ENCODE measurements at places on chromosomes 7 and 10. TPM values are rescaled to one million over a fixed set of nuclear protein-coding genes. Genes with fewer than 3 reads are reported as not detected.

DNA sequence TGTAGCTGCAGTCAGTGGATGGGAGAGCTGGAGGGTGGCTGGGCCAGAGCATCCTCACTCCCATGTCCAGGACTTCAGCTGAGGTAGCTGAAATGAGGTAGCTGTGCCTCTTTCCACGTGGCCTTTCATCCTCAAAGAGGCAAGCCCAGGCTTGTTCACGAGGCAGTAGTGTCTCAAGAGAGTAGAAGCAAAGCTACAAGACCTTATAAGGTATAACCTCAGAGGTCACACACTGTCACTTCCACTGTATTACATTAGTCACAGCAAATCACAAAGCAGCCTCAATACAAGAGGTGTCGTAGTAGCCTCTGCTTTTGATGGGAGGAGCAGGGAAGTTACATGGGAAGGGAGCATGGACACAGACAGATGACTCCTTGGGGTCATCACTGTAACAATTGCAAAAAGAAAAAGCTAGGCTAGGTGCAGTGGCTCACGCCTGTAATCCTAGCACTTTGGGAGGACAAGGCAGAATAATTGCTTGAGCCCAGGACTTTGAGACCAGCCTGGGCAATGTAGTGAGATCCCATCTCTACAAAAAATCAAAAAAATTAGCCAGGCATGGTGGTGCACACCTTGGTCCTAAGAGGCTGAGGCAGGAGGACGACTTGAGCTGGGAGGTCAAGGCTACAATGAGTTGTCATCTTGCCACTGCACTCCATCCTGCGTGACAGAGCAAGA is 97.5 kb downstream of the SKIDA1 start:
- DNase-seq, result no peak

DNA sequence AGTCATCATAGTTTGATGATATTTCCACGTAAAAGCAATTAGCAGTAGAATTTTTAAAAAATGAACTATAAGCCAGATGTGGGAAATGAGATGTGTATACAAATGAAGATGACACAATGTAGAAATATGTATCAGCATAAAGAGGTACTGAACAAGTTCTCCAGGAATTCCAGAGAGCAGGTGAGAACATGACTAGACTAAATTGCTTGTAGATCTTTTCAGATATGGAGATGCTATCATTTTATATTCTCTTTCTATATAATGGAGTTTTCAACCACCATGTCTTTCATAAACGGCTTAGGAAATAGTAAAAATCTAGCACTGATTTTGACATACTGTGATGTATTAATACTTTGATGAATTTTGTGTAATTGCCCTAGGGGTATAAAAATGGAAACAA is 130.9 kb downstream of the SEMA3D start:
- DNase-seq, result no peak

- no peak for DNase-seq
Measured at GRCh38 chr7:29975561-29975960, 14.0 kb downstream of the SCRN1 start.

DNA sequence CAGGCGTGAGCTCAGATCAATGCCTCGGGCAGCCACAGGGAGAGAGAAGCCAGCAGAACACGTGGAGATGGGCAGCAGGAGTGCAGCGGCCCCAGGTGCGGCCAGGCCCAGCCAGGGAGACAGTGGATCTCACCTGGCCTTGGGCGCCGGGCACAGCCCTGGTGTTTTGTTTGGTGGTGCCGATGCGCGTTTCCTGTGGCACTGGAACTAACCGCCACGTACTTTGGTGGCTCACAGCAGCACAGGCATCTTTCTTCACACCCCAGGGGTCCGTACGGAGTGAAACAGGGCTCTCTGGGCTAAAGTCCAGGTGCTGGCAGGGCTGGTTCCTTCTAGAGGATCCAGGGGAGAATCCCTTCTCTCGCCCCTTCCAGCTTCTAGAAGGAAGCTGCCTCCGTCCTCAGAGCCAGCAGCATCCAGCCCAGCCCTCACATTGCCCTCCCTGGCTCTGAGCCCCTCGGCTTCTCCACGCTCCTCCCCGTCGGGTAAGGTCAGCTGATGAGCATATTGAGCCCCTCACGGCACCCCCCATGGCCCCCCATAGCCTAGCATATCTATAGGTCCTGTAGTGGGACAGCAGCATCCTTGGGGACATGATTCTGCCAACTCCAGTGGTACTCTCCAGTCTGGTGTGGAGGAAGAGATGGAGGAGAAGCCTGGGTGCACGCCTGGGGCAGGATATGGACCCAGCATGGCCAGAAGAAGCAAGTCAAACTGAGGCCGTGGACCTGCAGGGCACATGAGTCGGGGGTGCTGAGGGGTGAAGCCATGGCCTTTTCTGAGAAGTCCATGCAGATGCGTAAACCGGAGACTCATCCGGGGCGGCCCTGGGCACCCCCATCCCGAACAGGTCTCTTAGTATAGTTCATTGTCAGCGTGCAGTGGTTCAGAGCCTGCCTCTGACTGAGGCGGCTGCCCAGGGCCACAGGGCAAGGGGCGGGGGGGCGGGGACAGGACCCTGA is 43.4 kb upstream of the PPP2R2D start:
- DNase-seq, result no peak

GRCh38 chr7:44313016-44313415 is 12.4 kb downstream of the CAMK2B start:
- no peak for DNase-seq

- peak; percentile 3 for DNase-seq
Measured at GRCh38 chr7:97269741-97270140, 152.2 kb downstream of the SDHAF3 start.

GRCh38 chr10:667096-667495 is 22.4 kb downstream of the DIP2C start:
- DNase-seq, result no peak

- no peak for DNase-seq
Measured at GRCh38 chr7:18521236-18521589, 25.7 kb downstream of the HDAC9 start.

DNA sequence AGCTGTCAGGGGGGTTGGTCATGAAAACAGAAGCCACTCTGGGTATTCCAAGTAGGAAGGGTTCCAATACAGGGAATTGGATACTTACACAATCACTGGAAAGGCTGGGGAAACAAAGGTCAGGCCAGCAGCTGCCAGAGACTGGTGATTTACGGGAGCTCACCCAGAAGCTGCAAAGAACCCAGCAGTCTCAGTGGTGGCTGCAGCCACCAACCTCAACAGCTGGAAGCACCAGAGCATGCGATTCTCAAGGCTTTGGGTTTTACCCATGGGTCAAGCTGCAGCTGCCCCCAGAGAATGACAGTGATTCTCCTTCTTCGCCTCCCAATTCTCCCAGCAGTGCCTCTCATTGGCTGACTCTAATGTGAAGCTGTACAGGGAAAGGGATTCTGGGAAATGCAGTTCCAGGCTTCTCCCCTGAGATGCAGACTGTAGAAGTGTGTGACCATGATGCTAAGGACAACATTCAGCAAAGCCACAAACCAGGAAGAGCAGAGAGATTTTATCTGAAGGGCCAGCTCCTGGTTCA is 107.2 kb upstream of the TCF7L2 start:
- DNase-seq, result no peak

DNA sequence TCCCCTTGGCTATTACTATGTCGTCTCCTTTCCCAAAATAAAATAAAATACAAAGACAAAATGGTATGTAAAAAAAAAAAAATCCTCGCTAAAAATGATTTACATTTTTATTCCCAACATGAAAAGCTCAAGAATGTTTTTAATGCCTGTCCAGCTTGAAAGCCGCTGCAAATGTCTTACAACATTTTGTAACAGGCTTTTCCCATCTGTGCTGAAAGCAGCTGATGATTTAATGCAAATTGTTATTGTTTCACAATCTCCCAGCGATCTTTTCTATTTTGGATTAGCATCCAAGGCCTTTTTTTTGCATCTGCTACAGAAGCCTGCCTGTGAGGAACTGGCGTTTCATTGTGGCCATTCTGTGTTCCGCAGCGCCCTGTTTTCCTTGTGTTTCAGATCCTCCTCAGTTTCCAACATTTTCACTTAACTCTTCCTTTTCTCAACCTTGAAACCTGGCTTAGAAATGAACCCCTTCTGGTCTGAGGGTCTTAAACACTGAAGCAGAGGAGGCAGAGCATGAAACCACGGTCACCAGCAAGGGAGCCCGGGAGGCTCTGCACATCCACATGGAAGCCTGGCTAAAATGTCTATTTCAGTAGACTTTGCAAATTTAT is 712.1 kb downstream of the PARD3 start:
- DNase-seq, result no peak

DNA sequence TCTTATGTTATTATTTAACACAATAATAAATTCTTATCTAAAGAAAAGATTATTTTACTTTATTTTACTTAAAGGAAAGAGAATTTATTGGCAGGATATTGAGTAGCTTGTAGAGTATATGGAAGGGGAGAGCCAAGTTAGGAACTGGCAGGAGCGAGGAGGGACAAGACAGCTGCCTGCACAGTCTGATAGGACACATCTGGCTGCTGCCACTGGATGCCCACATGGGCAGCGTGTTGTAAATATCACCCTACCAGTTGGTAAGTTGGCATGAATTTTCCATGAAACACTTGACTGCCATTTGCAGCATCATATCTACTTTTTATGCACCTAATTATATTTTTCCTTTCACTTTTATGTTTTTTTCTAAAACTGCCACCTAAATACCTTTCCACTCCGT is 19.6 kb downstream of the SRI start:
- no peak for DNase-seq

GRCh38 chr7:54664235-54665228 is 94.5 kb downstream of the SEC61G start:
- DNase-seq, result peak; percentile 18

DNA sequence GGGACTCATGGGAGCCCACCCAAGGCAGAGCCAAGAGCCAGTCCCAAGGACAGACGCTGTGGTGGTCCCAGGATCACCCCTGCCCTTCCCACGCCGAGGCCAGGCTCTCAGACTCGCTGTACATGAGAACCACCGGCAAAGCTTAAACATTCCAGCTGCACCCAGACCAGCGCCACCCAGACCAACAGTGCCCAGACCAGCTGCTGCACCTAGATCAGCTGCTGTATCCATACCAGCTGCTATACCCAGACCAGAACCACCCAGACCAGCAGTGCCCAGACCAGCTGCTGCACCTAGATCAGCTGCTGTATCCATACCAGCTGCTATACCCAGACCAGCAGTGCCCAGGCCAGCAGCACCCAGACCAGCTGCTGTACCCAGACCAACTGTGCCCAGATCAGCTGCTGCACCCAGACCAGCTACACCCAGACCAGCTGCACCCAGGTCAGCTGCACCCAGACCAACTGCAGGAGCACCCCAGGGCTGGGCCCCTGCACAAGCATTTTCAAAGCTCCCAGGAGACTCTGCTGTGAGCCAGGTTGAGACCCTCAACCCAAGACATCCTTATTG is 47.9 kb upstream of the CNPY1 start:
- DNase-seq, result no peak

GRCh38 chr7:27145914-27146412 is 1.6 kb downstream of the HOXA6 start:
- DNase-seq, result no peak

DNA sequence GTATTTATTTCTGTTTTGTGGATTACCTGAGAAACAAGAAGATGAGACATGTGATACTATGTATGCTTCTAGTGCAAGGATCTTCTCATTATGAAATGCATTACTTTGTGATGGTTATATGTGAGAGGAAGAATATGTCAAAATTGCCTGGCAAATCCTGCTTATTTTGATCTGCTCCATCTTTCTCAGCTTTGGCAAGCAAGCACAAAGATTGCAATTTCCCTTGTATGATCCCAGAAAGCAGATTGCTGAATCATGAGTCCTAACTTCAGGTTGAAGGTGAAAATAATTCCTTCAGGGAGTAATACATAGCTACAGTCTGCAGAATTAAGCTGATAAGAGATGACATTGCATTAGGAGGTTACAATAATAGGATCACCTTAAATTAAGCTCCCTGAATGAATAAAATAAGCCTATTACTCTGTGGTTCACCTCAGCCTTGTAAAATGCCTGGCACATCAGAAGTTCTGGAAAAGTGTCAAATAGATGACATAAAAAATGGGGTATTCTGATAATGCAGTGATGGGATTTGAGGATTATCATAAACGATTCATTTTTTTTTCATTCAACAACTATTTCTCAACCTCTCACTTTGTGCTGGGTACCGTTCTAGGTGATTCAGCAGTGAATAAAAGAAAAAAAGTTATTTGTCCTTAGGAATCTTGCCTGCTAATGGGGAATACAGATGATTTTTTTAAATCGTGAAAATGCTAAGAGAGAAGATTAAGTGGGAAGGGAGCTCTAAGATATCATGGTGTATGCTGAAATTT is 120.7 kb downstream of the CHN2 start:
- DNase-seq, result no peak

DNA sequence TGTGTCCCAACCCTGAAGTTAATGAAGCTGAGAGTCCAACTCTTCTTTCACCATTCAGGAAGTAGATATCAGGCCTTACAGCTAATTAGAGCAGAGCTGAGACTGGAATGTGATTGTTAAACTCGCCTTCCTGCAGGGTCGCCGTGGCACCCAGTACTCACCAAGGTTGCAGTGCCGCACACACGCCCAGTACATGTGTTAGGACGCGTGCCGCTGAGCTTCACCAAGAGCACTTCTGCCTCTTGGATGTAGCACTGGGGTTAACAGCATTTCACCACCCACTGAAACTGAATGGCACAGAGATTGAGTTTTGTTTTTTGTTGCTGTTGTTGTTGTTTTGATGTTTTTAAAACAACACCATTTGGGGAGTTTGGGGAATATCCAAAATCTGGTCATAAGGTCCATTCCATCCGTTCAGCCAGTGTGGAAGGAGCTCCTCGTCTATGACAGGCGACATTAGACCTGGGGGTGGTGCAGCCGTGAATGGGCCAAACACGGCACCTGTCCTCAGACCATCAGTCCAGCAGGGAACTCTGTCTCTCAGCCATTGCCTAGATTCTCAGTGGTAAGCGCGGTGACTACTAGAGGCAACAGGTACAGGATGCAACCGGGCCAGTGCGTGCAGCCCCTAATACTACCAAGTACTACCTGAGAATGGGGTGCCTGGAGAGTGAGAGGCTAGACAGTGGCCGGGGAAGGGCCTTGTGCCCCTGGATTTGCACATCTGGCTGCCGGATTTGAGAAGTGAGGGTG is 21.9 kb downstream of the WIPI2 start:
- DNase-seq, result no peak

Gene CADPS2
- 5.6 TPM for total RNA-seq

Gene TAS2R3
- total RNA-seq, result 0.35 TPM

Gene ZNF804B
- total RNA-seq, result not detected

Gene KAT6B
- 10.1 TPM for total RNA-seq

Gene ITPRID1
- not detected for total RNA-seq

Gene SLC16A9
- total RNA-seq, result 3.5 TPM

Gene SPDYE2
- not detected for total RNA-seq

Gene MYOZ1
- total RNA-seq, result 1.1 TPM

Gene HOXA10
- 36.7 TPM for total RNA-seq

Gene KCP
- total RNA-seq, result 5.2 TPM

Gene PNLIPRP3
- not detected for total RNA-seq

Gene TMEM213
- not detected for total RNA-seq

Measured in epithelial cell of proximal tubule (primary cell).